ENCODE measurements at places on chromosomes 7 and 10.

- no peak for DNase-seq
Measured at GRCh38 chr7:155322530-155322929, 24.9 kb downstream of the INSIG1 start.

GRCh38 chr10:79319115-79319771 lies 28.0 kb upstream of the PPIF start:
- DNase-seq = no peak

DNA sequence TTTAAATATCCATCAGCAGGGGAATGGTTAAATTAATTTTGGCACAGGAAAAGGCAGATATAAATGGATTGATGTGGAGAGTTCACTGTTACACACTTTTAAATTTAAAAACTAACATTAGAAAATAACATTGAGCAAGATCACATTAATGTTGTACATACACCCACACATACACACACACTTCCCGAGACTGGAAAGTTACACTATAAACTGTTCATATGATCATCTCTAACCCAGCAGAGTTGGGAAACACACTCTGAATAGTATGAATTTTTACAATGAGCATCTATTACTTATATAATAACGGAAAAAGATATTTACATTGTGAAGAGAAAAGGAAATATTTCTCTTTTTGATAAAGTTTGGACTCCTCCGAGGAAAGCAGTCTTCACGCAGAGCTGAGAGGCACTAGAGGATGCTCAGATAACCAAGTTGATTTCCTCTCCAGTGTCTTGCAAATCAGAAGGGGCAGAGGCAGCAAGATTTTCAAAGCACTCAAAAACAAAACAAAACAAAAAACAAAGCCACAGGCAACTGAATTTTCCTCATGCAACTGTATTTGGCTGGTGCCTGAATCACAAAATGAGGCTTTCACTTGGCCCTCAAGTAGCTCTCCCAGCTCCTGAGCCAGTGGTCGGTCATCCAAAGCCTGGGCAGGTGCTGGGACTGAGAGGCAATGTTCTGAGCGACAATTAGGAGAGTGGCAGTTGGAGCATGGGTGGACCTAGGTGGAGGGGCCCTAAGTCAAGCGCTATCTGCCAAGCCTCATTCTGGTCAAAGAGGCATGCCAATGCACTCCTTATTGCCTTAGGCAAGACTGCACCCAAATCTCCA lies 10.5 kb upstream of the GATAD1 start:
- no peak for DNase-seq

DNA sequence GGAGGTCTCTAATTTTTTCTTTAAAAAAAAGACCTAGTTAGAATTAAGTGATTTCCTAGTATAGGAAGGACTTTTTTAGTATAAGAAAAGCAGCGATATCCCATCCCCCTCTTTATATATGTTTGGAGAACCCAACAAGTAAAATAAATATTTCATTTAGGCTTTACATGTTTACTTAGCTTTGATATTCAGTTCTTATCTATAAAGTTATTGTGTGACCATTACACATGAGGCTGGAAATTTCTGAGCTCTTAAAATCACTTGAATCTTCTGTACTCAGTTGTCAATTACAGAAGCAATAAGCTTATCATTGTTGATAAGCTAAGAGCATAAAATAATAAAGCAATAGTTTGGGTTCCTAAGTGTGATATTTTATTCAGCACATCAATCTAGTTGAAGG lies 89.7 kb downstream of the AASS start:
- no peak for DNase-seq
